GM12878 (cell line): ENCODE measurements at places on chromosomes 6 and 20.
A peak's percentile ranks its signal among the peaks of the same experiment; 100 is the strongest.

DNA sequence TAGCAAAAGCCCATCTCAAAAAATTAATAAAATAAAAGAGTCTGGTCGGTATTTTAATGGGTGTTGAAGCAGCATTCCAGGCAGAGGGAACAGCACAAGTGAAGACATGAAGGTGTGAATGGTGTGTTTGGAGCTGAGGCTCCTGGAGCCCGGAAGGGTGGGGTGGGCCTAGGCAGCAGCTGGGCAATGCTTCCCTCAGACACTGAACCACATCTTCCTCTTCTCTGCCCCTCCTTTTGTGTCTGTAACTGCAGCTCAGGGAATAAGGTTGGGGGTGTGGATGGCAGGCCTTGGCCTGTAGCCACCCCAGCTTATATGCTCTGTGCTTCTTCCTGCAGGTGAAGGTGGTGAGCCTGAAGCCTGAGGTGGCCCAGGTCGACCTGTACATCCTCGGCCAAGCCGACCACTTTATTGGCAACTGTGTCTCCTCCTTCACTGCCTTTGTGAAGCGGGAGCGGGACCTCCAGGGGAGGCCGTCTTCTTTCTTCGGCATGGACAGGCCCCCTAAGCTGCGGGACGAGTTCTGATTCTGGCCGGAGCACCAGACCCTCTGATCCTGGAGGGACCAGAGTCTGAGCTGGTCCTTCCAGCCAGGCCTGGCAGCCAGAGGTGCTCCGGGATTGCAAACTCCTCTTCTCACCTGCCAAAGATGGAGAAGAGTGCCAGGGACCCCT, 26.6 kb downstream of the POFUT1 start:
- no peak for DNase-seq

DNA sequence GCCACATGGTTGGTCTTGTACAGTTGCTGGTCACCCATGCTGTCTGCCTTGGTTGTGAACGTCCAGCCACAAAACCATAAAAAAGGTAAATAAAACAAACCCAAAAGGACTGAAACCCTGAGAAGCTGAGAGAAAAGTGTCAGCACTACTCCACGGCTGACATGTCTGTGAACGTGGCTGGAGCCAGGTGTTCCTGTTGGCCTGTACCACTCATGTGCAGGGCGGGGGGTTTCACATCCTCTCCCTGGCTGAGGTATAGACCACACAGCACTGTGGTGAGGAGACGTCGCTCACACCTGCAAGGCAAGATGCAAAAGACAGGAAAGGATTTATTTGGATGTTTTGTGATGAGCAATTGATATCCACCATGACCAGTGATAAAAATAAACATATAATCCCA, 51.9 kb upstream of the MRPS10 start:
- peak; percentile 83 for DNase-seq

- DNase-seq = no peak
Observed at GRCh38 chr6:19632230-19632629, 204.9 kb upstream of the ID4 start.

DNA sequence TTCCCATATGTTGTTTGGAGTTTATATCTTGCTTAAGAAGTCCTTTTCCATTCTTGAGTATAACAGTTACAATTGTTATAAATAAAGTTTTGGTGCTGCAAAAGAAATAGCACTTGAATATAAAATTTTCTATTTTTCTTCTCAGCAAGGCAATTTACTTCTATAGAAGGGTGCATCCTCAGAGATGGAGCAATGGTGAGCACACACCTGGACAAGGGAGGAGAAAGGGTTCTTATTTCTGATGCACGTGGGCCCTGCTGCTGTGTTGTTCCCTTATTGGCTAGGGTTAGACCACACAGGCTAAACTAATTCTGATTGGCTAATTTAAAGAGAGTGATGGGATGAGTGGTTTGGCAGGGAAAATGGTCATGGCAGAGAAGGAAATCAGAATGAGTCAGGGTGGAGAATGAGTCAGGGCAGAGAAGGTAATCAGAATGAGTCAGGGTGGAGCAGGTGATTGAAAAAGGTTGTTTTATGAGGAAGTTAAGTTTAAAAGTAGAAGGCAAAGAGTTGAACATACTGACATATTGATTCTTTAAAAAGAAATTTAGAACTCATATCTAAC, 38.0 kb downstream of the CST8 start:
- no peak for DNase-seq
